ENCODE measurements at places on chromosomes 3 and 15.

DNA sequence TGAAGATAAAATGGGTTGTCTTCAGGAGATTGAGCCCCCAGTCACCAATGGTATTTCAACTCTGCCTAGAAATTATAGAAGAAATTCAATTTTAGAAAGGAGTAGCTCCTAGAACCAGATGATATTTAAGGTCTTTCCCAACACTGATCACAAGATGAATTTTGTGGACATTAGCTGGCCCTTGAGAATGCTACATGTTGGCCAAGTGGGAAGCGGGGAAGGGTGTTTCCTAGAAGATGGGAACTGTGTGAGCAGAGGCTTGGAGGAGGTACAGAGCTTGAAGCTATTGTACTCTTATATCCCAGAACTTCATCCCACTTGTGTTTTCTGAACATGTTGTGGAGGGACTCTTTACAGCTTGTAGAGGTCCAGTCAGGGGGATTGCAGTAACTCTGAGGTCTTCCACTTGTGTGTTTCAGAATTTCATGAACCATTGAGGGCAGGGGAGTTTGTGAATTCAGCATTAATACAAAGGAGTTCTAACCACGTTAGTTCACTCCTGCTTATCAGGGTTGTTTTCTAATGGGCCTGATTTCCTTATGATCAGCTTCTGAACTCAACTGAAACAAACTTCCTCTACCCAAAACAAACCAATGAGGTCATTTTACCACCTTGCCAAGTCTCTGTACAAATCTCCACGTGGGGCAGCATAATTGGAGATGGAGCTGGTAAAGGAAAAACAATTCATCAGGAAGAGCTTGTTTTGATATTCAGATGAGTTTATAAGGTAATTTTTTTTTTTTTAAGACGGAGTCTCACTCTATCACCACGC lies 152.6 kb upstream of the TPM1 start:
- no peak for DNase-seq

DNA sequence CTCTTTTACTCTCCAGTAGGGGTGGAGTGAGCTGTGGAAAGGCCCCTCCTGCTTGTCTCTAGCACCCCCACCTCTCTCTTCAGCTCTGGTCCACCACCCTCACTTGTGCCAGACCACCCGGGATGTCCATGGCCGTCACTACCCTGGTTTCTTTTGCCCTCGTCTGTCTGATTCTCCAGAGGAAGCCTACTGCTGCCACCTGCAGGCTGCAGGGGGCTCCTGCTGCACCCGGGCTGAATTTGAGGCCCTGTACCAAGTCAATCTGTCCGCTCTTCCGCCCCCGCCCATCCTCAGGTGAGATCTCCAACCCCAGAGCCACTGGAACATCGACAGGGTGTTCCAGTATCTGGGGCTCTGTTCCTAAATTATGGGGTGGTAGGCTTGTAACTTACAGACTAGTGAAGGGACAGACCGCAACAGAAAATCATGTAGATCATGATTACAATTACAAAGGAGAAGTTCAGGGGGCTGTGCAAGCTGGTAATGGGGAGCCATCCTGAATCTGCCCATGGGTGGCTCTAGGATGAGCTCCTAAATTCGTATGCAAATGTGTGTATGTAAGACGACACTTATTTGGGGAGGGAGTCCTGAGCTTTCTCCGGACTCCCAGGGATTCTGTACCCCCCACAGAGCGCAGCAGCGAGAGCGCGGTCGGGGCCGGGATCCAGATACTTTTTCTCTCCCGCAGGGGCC lies 683 bp upstream of the UNC45A start:
- DNase-seq: peak; percentile 46

DNA sequence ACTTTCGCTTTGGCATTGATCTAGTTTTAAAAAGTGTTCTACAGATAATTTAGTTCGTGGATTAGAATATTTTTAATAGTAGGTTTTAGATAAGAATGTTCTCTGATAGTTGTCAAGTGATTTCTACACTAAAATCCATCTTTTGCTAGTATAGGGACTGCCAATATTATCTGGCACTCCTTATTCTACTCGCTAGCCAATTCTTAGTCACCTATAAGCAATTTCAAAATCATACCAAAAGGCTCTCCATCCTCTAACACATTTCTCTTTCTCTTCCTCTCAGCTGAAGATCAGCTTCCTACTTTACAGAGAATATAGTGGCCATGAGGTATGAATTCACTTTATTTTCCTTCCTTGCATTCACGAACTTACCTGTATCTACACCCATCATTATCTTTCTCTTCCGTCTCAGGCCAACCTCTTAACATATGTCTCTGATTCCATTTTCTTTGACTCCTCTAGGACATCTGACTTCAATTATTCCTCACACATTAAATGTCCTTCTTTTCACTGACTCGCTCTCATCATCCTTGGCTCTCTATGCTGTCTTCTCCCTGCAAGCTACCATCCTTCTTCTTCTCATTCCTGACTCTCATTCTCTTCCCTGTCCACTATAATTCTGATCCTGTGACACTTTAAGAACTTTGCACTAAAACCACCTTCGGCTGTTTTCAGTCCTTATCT lies 35.5 kb downstream of the C3orf80 start:
- no peak for DNase-seq

DNA sequence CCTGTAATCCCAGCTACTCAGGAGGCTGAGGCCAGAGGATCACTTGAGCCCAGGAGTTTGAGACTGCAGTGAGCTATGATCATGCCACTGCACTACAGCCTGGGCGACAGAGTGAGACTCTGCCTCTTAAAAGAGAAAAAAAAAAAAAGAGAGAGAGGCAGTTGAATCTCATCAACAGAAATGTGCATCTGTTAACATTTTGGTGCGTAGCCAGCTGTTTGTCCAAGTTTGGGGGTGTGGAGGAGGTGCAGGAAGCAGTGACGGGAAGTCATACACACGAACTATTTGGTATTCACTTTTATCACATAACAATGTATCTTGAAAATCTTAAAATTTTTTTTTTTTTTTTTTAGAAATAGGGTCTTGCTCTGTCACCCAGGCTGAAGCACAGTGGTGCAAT lies 18.2 kb upstream of the CEMIP start:
- DNase-seq: no peak

- DNase-seq: no peak
Observed at GRCh38 chr3:139285691-139286090, 58.1 kb upstream of the MRPS22 start.

DNA sequence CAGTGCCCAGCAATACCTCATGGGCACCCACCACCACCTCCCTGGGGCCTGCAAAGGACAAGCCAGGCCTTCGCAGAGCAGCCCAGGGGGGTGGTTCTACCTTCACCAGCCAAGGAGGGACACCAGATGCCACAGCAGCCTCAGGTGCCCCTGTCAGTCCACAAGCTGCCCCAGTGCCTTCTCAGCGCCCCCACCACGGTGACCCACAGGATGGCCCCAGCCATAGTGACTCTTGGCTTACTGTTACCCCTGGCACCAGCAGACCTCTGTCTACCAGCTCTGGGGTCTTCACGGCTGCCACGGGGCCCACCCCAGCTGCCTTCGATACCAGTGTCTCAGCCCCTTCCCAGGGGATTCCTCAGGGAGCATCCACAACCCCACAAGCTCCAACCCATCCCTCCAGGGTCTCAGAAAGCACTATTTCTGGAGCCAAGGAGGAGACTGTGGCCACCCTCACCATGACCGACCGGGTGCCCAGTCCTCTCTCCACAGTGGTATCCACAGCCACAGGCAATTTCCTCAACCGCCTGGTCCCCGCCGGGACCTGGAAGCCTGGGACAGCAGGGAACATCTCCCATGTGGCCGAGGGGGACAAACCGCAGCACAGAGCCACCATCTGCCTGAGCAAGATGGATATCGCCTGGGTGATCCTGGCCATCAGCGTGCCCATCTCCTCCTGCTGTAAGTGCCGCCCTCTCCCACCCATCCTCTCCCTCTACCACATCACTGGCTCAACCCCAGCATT lies 19.2 kb upstream of the BFSP2 start:
- no peak for DNase-seq

DNA sequence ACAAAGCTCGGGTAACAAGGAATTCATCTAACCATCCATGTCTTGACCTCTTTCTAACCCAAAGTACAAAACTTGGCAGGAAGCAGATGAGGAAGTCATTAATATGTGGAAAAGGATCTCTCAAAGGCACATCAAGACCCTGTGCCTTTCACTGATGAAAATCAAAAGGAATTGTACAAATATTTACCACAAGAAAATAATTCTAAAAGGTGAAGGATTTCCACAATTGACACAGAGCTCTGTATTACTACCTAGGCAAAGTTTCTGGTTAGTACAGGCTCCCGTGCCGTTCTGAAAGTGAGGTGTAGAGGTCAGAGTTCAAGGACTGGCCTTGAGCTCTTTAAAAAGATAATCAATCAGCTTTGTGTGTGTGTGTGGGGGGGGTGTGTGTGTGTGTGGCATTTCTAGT lies 239.7 kb upstream of the ICE2 start:
- DNase-seq: no peak

GRCh38 chr3:56111606-56112304 lies 356.5 kb downstream of the ERC2 start:
- no peak for DNase-seq

- no peak for DNase-seq
Observed at GRCh38 chr3:37103103-37103808, 71.1 kb downstream of the LRRFIP2 start.

DNA sequence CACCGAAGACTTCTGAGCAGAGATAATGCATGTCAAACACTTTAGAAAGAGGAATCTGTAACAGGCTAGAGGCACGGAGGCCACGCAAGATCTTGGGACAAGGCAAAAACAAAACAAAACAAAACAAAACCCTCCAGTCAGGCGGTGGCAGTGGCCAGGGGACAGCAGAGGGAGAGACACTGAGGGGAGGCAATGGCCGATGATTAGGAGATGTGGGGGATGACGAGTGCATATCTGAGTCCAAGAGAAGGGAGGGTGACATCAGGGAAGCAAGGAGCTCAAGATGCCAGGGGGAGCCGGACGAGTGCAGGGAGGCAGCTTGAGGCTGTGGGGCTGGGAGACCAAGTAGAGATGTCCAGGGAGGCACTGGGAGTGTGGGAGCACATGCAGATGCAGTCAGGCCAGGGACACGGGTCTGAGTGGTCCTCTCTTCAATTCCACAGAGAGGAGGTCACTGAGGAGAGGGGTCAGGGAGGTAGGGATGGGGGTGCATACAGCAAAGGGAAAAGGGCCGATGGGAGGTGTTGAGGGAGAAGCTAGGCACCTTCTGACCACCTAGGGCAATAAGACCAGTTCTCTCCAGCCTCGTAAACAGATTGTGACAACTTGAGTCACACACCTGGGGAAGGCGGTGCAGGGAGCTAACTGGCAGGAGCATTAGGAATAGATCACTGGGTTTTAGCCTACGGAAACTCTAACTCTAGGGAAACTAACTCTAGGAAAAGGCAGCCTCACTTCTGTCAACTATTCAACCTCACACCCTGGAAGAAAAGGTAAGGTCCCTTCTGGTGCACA lies 29.6 kb downstream of the SLCO2A1 start:
- DNase-seq: no peak

GRCh38 chr15:68310178-68310803 lies 32.7 kb downstream of the FEM1B start:
- DNase-seq: no peak

DNA sequence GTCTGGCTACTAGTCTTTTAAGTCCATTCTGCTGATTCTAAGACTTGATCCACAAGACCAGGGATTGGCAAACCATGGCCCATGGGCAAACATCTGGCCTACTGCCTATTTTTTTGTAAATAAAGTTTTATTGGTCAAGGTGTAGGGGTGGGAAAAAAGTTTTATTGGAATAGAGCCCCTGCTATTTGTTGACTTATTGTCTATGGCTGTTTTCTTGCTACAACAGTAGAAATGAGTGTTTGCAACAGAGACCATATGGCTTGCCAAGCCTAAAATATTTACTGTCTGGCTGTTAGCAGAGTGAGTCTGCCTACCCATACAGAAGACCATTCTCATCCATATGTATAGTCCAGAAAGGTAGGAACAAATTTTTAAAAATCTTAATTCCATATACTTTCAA lies 106.4 kb downstream of the PTPRG start:
- no peak for DNase-seq

DNA sequence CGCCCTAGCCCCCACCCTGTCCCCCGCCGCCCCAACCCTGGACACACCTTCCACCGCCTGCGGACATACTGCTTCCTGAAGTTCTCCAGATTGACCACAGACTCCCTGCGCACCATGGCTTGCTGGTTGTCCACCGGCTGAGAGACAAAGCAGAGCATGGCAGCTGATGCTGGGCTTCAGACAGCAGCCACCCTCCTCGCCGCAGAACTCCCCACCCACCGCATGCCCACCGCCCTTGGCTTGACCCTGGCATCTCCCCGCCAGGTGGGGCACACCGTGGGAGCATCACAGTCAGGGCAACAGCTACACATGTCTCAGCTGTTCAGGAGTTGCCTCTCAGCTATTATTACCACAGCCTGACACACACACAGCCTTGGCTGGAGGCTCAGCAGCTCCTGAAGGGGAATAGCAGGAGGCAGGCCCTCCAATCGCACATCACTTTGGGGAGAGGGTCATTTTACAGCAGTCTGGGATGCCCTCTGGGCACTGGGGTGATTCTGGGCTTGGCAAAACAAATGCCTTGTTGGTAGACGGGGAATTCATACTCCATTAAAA lies 78.4 kb upstream of the HERC1 start:
- DNase-seq: no peak

GRCh38 chr3:13689373-13690260 lies 140.7 kb downstream of the FBLN2 start:
- no peak for DNase-seq

DNA sequence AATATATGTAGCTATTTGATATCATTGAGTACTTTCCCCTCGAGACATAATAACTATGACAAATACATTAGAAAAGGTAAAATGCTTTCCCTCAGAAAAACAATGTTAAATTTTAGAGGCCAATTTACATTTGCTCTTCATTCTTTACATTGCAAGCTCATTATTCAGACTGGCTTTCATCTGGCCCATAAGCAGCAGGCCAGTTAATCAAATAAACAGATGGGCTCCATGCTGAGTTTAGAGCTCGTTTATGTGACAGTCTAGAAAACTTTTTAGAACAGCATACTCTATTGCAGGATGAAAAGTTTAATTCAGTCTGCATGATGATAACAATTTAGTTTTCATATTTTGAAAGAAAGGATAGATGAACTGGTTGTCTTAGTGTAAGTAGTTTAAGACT lies 150.6 kb downstream of the DUT start:
- DNase-seq: no peak

- DNase-seq: no peak
Observed at GRCh38 chr3:139289860-139290524, 53.8 kb upstream of the MRPS22 start.
